Activated CD4-positive, alpha-beta T cell treated with anti-CD3 and anti-CD28 coated beads, Interleukin-2, amount 50 U/mL, for 4 hours (primary cell): ENCODE measurements at places on chromosomes 5 and 9.

GRCh38 chr5:55540525-55540924 lies 5.8 kb upstream of the PLPP1 start:
- no peak for DNase-seq

- no peak for DNase-seq
These were observed 189.9 kb downstream of the ACER2 start for GRCh38 chr9:19598722-19599121.

DNA sequence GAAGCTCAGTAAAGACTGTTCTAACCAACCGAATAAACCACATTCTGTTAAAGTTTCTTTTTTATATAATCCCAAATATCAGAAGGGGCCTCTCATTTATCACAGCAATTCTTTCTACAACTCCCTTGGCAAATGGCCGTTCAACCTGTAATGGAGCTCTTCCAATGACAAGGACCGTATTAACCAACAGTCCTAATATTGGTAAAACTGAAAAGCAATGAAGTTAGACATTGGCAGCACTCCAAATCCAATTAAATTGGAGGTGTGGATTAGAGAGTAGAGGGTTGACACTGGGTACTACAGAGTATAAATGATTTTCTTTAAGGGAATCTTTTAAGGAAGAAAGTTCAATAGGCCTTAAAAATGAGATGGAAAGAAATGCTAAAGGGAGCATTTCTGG lies 842 bp downstream of the TMED7 start:
- DNase-seq: no peak

DNA sequence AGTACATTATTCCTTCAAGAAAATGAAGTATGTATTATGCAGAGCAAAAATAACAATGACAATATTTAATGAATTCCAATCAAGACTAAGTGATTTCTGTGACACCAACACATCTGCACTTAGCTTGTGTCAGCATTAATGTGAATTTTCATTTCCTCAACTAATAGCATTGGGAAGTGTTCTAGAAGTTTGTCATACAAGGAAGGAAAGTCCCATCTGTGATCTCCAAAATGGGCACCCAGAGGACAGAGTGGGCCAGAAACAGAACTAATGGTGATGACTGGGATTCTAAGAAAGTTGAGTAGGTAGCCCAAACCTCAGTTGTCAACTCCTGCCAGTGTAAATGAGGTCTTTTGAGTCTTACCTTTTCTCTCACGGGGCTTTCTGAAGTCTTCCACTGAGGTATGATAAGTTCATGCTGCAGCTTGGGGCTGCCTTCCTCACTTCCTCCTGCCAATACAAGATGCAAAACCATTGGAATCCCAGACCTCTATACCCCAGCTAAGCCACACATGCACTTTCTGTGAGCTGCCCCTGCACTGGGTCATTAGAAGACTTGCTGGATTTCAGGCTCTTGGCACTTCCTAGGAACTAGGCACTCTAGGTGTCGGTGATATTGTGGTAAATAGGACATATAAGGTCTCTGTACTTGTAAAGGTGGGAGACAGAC lies 4.9 kb downstream of the ADAM19 start:
- DNase-seq: no peak

DNA sequence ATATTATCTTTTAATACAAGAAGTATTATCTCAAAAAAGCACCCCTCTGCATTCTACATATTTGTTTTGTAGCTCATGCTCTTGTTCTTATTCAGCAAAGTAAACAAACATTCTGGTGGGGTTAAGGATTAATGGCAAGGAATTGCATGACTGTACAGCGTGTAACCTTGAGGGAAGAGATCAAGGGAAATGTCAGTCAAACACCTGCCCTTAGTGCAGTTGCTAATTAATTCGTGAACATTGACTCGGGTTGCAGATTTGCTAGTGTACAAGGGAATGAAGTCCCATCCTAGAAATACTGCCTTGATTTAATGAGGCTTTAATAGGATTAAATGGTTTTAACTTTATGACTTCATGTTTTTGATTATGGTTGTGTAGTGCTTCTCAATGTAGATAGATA lies 1758.1 kb downstream of the MAT2B start:
- no peak for DNase-seq

DNA sequence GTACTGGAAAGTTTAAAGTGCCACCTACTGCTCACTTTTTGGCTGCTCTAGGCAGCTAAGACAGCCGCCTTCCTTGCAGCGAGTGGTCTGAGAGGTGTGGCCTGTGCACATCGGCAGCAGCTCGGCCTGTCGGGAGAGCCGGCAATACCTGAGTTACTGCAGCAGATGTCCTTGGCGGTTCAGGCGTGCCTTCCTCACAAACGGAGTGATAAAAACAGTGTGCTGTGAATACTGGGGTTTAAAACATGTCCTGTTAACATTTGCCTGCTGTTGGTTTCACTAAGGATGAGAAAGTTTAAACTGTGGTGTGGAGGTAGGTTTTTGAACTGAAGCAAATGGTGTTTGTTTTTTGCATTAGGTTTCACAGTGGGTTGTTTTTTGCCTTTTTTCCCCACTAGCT lies 12.9 kb downstream of the TRAF2 start:
- no peak for DNase-seq

DNA sequence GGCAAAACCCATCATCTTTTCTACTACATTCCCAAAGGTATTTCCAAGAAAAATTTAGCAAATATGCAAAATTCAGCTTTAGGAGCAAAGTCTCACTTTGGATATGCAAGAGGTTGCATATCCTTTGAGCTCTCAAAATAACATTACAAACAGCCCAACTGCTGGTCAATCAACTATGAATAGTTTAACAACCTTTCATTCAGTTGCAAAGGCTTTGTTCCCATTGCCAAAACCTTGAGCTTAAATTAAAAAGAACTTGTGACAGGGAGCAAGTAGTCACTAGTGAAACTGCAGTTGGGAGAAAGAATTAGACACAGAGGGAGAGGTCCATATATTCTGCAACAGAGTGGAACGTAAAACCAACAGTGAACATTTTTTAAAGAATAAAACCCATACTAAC lies 8.8 kb downstream of the ZNF608 start:
- no peak for DNase-seq

- DNase-seq: no peak
These were observed 85.0 kb upstream of the TAF11L2 start for GRCh38 chr5:17412760-17413671.

GRCh38 chr5:58718269-58718978 lies 135.5 kb downstream of the RAB3C start:
- DNase-seq: no peak

- DNase-seq: no peak
These were observed 13.5 kb downstream of the SNX2 start for GRCh38 chr5:122788371-122788770.

GRCh38 chr9:114400219-114400618 lies 12.4 kb upstream of the AKNA start:
- no peak for DNase-seq

DNA sequence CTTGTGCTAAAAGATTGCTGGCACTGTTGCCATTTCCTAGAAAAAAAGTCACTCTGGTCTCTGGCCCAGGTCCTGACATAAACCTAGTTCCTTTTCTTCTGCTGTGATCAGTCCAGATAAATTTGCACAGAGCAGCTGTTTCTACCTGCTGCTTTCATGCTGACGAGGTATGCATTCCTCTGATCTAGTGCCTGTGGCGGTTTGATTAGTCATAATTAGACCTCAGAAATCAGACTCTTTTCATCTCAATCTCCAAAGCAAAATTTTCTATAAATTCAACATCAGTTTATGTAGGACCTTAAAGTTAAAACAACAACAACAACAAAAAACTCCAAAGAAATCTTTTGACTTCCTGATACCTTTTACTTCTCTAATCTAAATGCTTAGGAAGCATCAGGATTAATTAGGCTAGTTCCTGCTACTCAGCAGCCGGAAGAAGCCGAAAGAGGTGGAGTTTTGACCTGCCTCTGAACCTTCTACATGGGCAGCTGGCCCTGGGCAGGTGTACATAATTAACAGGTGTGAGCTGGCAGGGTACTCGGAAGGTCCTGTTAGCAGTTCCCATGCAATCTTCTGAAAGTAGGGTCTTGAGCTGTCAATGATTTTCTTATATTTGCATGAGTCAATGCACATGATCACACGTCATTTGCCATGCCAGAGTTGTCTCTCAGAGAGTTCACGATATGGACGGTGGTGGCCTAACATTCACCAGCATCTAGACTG lies 83.3 kb upstream of the CCDC112 start:
- DNase-seq: no peak
